ENCODE measurements at places on chromosomes 7 and 10.

GRCh38 chr10:111137587-111137986 lies 60.8 kb downstream of the ADRA2A start:
- DNase-seq: no peak

DNA sequence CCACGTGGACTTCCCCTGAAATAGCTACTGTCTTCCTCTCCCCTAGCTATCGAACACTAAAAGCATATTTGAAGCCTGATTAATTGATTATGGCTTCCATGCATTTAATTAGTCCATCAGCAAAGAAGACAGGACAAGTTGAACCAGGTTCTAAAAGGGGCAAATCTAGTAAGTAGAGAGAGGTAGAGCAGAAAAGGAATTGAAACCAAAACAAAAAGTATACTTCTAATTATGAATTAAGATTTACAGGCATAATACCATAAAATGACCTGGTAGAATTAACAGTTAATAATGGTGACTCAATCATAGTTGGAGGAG lies 393 bp upstream of the DNAJC1 start:
- DNase-seq: no peak

GRCh38 chr7:157502701-157503111 lies 165.9 kb downstream of the DNAJB6 start:
- DNase-seq: no peak

DNA sequence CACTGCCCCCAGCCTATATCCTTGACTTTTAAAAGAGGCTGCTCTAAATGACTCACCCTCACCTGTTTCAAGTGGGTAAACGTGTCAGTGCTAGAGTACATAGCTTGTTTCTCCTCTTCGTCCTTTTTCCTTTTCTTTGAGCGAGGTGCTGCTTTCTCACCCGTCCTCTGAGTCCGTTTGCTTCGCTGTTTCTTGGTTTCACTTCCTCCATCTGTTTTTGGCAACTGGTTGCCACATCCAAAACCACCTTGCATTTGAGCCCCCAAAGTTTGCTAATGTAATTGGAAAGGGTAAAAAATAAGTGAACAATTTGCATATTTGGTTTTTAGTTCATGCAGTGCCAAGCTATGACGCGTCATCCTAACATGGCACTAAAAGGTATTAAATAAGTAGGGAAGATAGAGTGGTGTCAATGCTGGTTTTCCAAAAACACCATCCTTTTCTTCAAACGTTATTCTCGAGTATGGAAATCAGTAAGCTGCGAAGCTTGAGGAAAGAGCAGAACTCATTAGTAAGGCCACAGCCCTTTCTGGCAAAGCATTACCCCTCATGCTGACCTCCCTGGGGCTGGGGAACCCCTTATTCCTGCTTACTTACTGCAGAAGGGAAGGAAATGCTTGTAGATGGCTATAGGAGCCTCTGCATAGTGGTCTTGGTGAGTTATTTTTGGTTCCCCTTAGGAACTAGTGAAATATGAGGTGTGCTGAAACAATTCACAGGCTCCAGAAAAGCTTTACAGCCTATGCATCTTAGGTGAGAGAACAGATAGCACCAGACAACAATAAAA lies 133.5 kb downstream of the GALNT11 start:
- DNase-seq: no peak

DNA sequence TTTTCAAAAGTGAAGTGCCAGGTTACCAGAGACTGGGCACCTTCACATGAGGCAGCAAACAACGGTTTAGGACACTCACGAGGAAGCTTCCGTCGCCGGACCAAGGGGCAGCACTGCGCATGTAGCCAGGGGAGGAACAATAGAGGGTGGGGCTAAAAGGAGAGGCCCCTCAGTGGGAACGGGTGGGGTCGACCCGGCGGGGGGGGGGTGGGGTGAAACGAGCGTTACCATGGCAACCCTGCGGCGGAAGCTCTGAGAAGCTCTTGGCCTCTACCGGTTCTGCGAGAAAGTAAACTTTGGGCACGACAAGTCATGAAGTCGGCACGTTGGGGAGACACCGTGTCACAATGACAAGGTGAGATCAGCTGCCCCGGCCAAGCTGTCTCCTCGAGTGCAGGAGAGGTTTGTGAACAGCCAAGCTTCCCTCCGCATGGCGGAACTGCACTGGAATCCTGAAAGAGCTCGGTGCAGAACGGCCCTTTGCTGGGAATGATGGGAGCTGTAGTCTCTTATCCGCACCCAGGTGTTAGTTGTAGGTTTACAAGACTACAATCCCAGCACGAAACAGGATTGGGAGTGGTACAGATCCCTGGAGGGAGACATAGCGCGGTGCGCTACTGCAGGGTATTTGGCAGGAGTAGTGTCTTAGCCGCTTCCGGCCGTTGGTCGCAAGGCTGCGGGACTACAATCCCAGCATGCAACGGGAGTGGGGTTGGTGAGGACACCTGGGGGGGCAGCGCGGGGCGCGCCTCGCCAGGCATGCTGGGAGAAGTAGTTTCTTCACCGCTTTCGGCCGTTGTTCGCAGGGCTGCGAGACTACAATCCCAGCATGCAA lies 72.8 kb upstream of the ZNF722 start:
- peak; percentile 44 for DNase-seq

DNA sequence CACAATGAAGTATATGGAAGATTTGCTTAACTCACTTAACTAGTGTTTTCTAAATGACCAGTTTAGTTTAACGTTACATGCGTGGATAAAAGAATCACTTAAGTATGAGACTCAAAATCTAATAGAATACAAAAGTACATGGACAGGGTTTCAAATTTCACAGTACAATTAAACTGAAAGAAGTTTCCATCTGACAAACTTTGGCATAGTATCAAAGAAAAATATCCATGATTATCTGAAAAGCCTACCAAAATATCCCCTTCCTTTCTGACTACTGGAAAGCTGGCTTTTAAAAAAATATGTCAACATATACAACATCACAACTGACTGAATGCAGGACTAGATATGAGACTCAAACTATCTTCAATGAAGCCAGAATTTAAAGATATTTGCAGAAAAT lies 164.8 kb downstream of the ZNF438 start:
- DNase-seq: no peak

- DNase-seq: no peak
Observed at GRCh38 chr10:21518641-21519396, 6.7 kb downstream of the SKIDA1 start.

DNA sequence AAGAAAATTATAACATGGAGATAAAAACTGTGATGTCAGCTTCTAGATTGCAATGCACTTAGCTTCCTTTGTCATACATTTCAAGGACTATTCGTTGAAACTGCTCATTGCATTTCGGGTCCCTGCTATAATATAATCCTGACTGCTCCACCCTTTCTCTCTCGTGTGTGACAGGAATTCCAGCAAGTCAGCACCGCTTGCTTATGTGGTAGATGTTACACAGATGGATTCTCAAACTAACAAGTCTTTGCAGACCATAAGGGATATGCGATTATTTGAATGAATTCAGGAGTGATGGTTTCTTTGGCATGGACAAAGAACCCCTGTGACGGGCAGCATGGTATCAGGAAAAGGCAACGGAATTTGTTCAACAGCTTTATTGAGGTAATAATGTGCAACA lies 184.0 kb downstream of the GRID1 start:
- DNase-seq: no peak

All from K562 (cell line).